ENCODE measurements at places on chromosomes 7 and 10.

DNA sequence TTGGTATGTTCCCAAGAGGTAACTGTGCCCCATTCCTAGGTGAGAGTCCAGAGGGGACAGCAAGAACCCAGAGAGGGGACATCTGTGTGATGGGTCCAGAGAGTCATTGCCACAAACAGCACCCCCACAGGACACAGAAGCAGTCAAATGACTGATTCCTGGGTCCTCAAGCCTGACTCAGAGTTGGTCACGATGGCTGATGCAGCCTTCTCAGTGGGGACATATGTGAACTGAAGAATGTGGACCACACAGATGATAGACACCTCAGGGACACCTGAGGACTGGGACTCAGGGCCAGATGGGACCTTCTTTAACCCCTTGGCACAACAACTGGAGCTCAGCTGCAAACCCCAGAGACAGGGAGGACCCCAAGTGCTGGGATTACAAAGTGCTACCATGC is 96.5 kb downstream of the STRA8 start:
- no peak for DNase-seq

GRCh38 chr7:135950972-135951371 is 26.2 kb downstream of the MTPN start:
- no peak for DNase-seq

GRCh38 chr10:51203359-51203758 is 129.1 kb downstream of the PRKG1 start:
- DNase-seq: no peak

- DNase-seq: no peak
Measured at GRCh38 chr7:112266595-112267270, 60.2 kb downstream of the ZNF277 start.

DNA sequence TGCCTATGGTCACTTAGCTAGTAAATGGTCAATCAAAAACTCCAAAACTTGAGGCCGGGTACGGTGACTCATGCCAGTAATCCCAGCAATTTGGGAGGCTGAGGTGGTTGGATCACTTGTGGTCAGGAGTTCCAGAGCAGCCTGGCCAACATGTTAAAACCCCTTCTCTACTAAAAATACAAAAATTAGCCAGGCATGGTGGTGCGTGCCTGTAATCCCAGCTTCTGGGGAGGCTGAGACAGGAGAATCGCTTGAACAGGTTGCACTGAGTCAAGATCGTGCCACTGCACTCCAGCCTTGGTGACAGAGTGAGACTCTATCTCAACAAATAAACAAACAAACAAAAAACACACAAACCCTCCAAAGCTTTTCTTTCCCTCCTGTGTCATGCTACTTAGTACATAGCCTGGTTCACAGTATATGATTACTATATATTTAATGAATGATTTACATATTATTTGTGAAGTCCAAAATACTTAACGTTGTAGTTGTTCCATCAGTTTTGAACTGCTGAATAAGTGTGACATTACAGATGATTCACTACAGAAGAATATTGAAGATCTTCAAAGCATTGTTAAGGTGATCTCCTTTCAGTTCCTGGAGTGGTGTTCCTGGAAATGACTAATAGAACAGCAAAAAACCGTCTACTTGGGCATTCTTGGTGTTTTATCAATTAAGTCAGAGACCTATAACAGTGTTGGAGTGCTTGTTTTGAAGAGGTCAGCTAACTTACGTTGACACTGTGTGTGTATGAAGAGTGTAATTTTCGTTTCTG is 72.9 kb downstream of the ADK start:
- no peak for DNase-seq

GRCh38 chr7:70091362-70091761 is 493.1 kb downstream of the AUTS2 start:
- DNase-seq: no peak

Measured in frontal cortex (tissue), 4 donors.